GM12878 (cell line): ENCODE measurements at places on chromosomes 2 and 18. TPM values are rescaled to one million over a fixed set of nuclear protein-coding genes. Genes with fewer than 3 reads are reported as not detected.

DNA sequence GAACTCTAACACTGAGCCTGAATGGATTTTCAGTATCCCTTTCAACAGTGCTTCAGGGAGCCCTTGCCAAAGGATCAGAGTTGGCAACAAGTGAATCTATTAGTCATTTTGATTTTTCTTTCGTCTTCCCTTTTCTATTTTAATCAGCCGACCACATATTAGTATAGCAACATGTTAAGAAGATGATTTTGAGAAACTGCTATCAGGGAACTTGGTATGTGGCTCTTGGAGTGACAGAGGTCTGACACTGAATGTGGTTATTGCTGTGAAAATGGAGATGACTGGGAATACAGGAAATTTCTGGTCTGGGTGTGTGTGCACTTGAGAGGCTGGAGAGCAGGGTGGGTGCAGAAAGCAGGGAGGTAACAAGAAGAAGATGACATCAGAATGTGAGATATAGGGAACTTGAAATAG, 28.7 kb upstream of the IL1RL1 start:
- H3K36me3 ChIP-seq, result no peaks in the 10 kb centered on the region
- no peak for DNase-seq
- no peaks in the 10 kb centered on the region for H3K27me3 ChIP-seq
- no peaks in the 10 kb centered on the region for H3K4me1 ChIP-seq

DNA sequence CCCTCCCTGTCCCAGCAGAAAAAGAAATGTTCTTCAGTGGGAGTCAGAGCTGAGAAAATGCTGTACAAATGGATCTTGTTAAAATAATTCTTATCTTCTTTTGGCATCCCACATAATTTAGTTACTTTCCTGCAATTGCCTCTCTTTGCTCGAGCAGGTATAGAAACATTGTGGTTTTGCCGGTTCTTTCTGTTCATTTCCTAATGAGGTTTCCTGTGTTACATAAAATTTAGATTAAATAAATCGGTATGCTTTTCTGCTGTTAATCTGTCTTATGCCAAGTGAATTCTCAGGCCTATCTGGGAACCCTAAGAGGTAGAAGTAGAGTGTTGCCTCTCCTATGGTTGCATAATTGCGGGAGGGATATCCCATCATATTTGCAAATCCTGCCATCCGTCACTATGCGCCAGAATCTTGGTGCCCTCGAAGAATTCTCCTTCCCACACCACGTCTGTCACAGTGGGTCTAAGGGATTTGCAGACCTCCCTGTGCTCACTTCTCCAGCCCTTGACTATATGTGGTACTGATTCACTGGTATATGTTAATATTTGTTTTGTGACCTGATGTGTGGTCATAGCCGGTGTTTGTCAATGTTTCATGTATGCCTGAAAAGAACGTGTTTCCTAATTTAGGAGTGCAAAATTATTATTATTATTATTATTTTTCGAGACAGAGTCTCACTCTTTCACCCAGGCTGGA, 12.2 kb upstream of the HDAC4 start:
- no peaks in the 10 kb centered on the region for H3K36me3 ChIP-seq
- no peaks in the 10 kb centered on the region for H3K4me1 ChIP-seq
- no peak overlapping the region for H3K27ac ChIP-seq
- no peaks in the 10 kb centered on the region; the same call in none of the 2 replicates for H3K27me3 ChIP-seq
- H3K4me3 ChIP-seq, result no peak overlapping the region

GRCh38 chr2:1837022-1837421, 92.7 kb upstream of the PXDN start:
- no peaks in the 10 kb centered on the region for H3K4me1 ChIP-seq
- H3K36me3 ChIP-seq, result no peaks in the 10 kb centered on the region
- no peak for DNase-seq

DNA sequence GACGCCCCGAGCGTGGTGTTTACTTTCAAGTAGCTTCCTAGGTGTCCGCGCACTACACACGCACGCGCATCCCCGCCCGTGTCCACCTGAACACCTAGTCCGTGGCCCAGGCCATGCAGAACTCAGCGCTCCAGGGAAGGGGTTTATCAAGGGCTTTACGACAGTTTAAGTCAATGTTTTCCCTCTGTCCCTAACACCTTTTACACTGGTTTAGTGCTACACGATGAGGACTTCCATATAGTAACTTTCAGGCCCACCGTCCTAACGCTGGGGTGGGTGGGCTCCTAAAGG, 1.4 kb upstream of the BCL2 start:
- H3K4me3 ChIP-seq, result peak overlapping the region; percentile 54
- H3K4me1 ChIP-seq, result peaks cover 20% of the 10 kb centered on the region
- H3K36me3 ChIP-seq, result no peaks in the 10 kb centered on the region
- no peaks in the 10 kb centered on the region for H3K27me3 ChIP-seq
- peak overlapping the region; percentile 75 for H3K27ac ChIP-seq
- DNase-seq, result no peak

GRCh38 chr2:212721026-212721451, 182.4 kb upstream of the ERBB4 start:
- no peaks in the 10 kb centered on the region for H3K36me3 ChIP-seq
- no peak overlapping the region for H3K27ac ChIP-seq
- H3K4me1 ChIP-seq, result no peaks in the 10 kb centered on the region

GRCh38 chr2:146244131-146244530, 1600.7 kb upstream of the ACVR2A start:
- H3K27ac ChIP-seq, result no peak overlapping the region
- no peaks in the 10 kb centered on the region for H3K27me3 ChIP-seq
- no peak overlapping the region for H3K4me3 ChIP-seq

GRCh38 chr2:86232373-86232784, 33.1 kb downstream of the MRPL35 start:
- no peaks in the 10 kb centered on the region for H3K27me3 ChIP-seq
- H3K4me1 ChIP-seq, result peaks cover 12% of the 10 kb centered on the region
- H3K4me3 ChIP-seq, result no peak overlapping the region
- H3K27ac ChIP-seq, result no peak overlapping the region
- H3K36me3 ChIP-seq, result no peaks in the 10 kb centered on the region

DNA sequence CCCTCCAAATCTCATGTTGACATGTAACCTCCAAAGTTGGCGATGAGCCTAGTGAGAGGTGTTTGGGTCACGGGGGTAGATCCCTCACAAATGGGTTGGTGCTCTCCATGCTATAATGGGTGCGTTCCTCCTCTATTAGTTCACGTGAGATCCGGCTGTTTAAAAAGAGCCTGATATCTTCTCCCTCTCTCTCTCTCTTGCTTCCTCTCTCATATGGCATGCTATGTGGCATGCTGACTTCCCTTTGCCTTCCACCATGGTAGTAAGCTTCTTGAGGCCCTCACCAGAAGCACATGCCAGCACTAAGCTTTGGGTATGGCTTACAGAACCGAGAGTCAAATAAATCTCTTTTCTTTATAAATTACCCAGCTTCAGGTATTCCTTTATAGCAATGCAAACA, 39.2 kb downstream of the C2orf76 start:
- H3K36me3 ChIP-seq, result no peaks in the 10 kb centered on the region
- no peaks in the 10 kb centered on the region for H3K4me1 ChIP-seq
- H3K4me3 ChIP-seq, result no peak overlapping the region
- DNase-seq, result no peak
- no peaks in the 10 kb centered on the region for H3K27me3 ChIP-seq

DNA sequence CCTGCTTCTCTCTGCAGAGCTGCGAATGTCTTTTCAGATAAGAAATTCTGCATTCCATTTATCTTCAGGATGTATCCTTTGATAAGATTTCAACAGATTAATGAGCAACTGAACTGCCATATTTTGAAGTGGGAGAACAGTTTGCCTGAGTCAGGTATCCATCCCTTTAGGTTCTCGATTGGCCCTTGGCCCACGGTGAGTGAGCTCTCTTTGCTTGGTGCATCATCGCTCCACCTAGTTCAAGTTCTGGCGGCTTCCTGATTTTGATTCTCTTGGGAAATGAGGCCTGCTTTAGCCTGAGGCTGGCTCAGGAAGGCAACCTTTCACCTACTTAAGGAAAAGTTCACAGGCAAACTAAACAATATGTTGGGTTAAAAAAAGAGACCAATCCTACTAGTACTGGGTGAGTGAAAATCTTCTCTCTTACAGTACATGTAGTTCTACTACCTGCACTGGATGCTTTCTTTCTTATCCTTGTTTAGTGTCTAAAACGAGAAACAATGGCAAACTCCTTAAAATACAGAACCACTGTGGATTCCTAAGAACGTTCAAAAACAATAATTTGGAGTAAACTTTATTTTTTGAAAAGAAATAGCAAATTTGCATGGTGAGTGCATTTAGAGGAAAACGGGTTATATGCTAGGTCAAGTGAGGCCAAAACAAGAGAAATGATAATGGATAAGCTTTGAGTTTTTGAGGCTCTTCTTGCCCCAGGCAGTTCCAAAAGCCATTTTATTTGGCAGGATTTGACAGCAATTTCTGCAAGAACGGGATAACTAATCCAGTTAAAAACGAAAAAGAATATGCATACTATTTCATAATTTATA, 837 bp upstream of the ACSL3 start:
- H3K4me1 ChIP-seq, result peaks cover 6% of the 10 kb centered on the region
- no peaks in the 10 kb centered on the region for H3K27me3 ChIP-seq
- H3K27ac ChIP-seq, result peak overlapping the region; percentile 28; the same call in 1 of the 2 replicates
- DNase-seq, result no peak
- 0 out of 2 replicates have a peak overlapping the region, but pooled peaks have one; percentile 5 for H3K4me3 ChIP-seq
- no peaks in the 10 kb centered on the region for H3K36me3 ChIP-seq

The RAB12 gene
- total RNA-seq, result 13.0 and 13.5 TPM in 2 replicates

The RBKS gene
- 0.88 and 1.7 TPM in 2 replicates for total RNA-seq

The RPRD1A gene
- 35.3 and 36.4 TPM in 2 replicates for total RNA-seq

The MTCL1 gene
- total RNA-seq, result 0.29 and 0.36 TPM in 2 replicates
